RPMI7951 (cell line): ENCODE measurements at places on chromosomes 2 and 18. TPM values are rescaled to one million over a fixed set of nuclear protein-coding genes. Genes with fewer than 3 reads are reported as not detected.

DNA sequence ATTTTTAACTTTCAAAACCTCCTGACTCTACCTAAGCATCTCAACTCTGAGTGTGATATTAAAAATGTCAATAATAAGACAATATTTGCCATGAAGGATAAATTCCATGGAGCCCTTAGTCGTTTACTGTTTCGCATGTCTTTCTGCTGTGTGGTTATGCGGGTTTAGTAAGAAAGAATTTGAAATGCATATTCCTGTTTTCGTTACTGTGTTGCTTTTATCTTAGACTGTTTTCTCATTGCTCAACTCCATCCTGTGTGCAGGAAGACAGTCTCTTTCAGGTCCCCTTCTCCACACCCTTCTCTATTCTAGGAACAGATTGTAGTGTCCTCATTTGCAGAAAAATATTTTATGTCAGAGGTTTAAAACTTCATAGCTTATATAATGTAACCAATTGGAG, 82.5 kb upstream of the MAP3K20 start:
- DNase-seq, result no peak

GRCh38 chr2:54572636-54573536, 116.8 kb downstream of the SPTBN1 start:
- DNase-seq, result peak; percentile 74

- no peak for DNase-seq
These were observed 293.0 kb downstream of the NDUFA10 start for GRCh38 chr2:239731998-239732665.

- DNase-seq, result no peak
These were observed 233.7 kb downstream of the DSEL start for GRCh38 chr18:67282796-67283195.

GRCh38 chr18:52572036-52573000, 232.3 kb downstream of the DCC start:
- DNase-seq, result no peak

DNA sequence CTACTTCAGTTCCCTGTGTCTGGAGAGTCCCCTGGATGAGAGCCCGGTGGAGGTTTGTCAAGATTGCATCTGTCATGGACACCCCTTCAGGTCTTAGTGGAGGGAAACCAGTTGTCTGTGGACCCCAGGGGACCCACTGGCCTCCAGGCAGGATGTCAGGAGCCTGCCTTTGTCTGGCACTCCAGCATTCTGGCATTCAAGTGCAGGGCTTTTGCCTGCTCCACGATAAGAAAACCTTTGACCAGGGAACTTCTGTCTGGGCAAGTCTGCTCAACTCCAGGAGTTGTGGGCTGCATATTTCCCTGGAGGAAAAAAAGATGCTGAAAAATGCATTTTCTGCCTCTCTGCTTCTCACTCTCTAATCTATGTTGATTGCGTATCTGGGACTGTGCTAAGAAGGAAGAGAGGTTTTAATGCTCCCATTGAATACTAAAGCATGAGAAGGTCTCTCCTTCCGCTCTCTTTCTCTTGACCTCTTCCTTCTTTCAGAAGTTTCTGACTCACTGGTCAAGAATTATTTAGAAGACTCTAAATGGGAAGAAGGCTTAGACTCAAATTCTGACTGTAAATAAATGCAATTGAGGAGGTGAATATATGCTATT, 104.5 kb downstream of the MMADHC start:
- DNase-seq, result peak; percentile 37

DNA sequence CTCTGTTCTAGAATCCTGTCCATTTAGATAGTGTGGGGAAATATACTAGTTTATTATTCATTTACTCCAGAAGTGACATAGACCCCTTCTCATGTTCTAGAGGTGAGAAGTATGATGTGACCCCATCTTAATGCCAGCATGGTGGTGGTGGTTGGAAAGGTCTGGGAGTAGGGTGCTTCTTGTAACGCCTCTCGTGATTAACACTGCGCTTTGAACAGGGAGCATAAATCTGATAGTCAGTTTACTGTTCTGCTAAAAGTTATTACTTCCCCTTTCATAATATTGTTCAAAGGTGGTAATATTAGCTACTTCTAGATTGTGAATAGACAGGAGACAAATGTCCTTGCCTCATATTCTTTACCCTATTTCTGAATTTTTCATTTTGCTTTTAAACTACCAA, 35.6 kb downstream of the EHBP1 start:
- no peak for DNase-seq

DNA sequence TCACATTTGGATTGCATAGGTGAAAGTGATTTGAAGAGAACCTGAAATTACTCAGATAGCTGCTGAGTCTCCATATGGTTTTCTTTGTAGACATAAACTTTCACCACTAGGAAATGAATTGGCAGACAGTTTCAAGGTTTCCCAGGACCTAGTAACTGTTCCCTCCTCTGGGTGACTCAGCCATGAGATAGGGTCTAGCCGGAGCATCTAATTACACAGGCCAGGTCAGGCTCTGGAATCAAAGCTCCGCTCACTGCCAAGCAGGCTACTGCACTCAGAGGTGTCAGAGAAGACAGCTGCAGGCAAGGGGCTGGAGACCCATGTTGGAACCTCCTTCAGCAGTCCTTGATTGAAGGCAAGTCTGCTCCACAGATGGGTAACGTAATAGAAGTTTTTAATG, 429.2 kb downstream of the TNS1 start:
- DNase-seq, result peak; percentile 60

DNA sequence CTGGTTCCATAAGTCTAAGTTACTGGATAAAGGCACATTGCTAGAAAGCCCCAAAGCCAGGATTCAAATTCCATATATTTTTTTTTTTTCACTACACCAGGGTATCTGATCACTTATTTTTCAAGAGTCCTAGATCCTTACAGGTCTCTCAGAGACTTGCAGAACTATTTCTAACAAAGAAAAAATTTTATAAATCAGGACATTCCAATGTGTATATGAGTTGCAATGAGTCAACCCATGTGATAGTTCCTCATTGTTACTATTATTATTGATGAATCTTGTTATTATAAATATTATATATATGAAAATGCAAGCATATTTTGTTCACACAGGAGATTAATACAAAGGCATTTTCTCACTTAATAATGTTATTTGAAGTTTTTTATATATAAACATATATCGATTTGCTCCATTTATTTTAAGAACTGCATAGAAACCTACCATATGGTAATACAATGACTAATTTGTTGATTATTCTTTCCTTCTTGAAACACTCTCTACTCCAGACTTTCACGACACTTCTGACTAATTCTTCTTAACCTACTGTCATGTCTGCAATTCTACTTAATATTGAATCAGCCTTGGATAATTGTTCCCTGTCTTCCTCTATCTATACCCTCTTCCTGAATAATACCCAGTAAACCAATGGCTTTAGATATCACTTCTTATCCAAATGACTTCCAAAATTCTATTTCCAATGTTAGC, 968.4 kb upstream of the NRXN1 start:
- no peak for DNase-seq

- peak; percentile 90 for DNase-seq
These were observed 32.2 kb upstream of the GLI2 start for GRCh38 chr2:120703330-120703994.

- DNase-seq, result peak; percentile 27
These were observed 77.8 kb downstream of the RAPGEF4 start for GRCh38 chr2:172813314-172813888.

Gene TMEM37
- total RNA-seq, result not detected in 2 replicates

Gene ZNF892
- 2.2 and 3.8 TPM in 2 replicates for total RNA-seq

Gene ANKRD30BL
- total RNA-seq, result not detected in 2 replicates

Gene MLPH
- total RNA-seq, result 121 and 159 TPM in 2 replicates
